NCI-H446 treated with DMSO at 0.1 percent for 48 hours (cell line): ENCODE measurements at places on chromosomes 12 and 14.

DNA sequence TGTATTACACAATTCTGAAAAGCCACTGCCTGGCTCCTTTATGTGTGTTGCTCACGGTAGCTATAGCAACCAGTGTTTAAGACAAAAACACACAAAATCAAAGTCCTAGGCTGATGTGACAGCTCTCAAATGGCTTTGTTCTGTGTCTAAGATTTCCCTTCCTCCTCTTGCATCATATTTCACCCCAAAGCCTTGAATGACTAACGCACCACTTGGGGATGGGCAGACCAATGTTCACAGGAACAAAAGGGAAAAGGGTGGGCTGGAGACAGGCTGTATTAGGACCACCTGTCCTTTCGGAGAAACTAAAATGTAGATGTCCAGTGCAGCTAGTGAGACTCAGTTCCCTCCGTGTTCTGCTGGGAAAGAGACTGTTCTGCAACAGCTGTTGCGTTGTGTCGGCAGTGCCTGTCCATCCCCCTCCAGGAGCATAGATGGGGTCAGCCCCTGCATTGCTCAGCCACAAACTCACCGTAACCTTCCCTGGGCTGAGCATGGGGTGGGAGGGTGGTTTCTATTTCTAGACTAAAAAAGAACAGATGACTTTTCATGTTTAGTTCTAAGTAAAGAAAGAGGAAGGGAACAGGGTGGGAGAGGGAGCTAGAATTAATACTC is 26.8 kb upstream of the DAAM1 start:
- no peak for DNase-seq

GRCh38 chr12:18158774-18159557 is 69.0 kb upstream of the RERGL start:
- DNase-seq = no peak

DNA sequence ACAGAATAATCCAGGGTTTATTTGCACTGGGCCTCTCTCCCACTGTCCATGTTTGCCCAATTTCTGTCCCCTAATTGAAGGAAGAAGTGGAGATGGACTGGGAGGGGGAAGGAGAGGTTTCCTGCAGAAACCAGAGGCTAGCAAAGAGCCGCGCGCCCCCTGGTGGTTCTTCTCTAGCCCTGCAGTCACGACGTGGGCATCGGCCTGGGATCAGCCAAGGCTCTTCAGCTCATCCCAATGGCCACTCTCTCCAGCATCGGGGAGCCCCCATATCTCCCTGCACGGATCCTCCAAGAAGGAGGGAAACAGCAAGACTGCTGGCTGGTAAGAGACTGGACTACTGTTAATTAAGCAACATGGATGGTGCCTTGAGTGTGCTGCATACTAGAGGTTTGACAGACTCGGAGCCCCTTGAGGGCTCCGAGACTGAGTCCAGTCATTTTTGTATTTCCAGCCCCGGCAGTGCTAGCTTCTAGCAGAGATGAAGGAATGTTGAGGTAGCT is 18.7 kb downstream of the ZBTB39 start:
- DNase-seq = peak; percentile 49

DNA sequence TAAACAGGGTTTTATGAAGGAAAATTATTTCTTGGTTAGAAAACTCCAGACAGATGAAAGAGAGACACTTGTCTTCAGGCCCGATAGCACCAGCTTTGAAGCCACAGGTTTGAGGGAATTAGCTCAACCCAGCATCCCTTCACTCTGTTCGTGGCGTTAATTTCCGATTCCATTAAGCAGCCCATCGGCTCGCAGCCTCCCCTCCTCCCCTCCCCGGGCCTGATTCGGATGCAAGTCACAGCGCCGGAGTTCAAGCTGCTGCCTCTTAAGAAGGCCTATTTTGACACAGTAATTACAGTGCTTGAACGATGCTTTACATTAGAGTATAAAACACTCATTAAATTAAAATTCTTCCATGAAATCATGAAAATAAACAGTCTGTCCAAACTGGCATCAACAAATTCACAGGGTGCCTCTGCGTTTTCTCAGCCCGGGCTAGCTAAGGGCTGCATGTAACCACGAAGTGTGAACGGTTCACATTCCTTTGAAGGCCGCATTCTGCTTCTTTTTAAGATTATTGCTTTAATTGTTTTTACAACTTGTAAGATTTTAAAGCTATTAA is 145.8 kb downstream of the DICER1 start:
- no peak for DNase-seq

DNA sequence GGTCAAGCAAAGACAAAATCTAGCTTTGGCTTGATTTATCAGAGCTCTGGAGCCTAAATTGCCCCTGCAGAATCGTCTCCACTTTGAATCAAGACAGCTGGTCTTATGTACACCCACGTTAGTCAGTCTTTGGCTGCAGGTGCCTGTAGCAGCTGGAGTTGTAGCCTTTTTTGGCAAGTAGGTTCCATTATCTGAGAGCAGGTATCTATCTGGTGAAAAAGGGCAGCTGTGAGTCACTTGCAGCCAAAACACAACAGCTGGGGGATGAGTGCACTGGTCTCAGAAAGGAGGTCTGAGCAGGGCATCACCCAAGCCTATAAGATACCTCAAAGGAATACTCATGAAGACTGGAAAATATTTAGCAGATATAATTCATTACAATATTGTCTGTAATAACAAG is 43.6 kb upstream of the KCNH5 start:
- DNase-seq = no peak

DNA sequence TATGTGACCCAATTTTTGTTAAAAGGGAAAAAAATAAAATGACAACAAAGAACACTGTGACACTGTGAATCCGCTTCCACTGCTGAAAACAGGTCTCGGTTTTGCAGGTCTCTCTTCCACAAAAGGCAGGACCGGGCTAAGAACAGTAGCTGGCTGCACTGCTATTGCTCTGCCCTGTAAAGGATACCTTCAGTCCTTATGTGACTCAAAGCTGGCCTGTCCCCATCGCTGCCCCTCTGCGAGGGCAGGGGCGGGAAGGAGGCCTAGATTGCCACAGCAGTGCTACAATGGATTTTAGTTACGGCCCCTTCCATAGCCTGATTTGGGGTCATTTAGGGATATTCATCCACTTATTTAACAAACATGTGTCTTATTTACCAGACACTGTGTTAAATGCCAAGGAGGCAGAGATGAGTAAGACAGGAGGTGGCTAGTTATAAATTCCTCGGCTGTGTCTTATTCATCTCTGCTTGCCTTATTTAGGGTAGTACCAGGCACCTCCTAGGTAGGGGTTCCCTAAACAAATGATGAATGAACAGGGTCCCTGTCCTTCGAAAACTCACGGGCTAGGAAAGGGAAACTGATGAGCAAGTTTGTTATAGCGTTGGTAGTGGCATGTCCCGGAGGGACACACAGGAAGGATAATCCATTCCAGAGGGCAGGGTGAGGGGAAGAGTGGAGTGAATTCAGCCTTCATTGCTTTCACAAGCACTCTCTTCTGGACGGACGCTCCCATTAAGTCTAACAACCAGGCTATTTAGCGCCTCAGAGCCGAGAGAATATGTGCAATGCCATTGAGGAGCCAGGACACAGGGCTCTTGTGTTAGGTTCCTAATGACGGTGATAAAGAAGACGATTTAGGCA is 73.3 kb downstream of the EID3 start:
- no peak for DNase-seq

- DNase-seq = peak; percentile 2
Observed at GRCh38 chr12:132275110-132275531, 54.3 kb downstream of the GALNT9 start.

DNA sequence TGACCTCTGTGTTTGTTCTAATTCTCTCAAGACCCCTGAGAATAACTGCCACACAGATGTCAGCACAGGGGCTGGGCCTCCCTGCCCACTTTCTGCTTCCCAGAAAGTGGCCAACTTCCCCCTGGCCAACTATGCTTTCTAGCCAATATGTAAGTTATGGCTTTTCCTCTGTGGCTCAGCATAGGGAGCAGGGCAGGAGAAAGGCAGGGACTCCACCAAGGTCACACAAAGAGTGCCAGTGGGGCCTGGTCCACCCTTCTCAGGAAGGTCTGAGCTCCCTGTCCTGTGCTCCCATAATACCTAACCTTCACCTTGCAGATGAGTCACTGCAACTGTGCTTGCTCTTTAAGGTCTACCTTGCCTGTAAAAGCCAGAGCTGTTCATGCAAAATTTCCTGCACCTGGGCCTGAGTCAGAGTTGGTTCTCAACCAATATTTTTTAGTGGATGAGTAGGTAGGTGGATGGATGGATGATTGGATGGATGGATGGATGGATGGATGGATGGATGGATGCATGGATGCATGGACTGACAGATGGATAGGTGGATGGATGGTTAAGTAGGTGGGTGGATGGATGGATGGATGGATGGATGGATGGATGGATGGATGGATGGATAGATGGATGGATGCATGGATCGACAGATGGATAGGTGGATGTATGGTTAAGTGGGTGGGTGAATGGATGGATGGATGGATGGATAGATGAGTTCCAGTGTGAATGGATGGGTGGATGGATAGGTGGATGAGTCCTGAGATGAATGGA is 64.2 kb downstream of the DIO3 start:
- DNase-seq = no peak

GRCh38 chr12:100164153-100164704 is 21.6 kb upstream of the BLTP3B start:
- DNase-seq = no peak

DNA sequence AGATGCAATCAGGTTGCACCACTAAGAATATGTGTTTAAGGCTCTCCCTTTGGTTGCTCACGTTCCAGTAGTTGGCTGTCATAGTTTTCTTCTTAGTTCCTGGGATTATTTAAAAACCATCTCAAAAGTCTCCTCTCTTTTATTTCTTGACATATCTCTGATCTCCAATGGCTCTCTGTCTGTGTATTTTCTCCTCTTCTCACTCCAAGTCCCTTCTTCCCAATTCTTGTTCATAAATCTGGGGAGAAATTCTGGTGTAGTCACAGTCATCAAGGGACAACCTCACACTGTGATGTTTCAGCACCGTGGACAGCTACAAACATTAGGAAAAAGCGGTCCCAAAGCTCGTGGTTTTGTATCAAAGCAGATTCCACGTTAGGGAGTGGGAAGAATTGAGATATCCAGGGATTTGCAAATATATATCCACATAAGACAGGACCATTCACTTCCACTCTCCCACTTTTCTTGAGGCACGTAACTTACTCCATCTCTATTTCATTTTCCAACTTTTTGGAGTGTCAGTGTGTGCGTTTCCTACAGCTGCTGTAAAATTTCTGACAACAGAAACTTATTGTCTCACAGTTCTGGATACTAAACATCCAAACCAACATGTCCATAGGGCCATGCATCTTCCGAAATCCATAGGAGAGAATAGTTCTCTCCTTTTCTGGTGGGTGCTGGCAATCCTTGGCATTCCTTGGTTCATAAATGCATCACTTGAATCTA is 80.6 kb upstream of the TMEM233 start:
- DNase-seq = no peak

- no peak for DNase-seq
Observed at GRCh38 chr12:50188241-50188781, 21.1 kb upstream of the CERS5 start.

GRCh38 chr12:65741656-65742017 is 82.6 kb upstream of the HMGA2 start:
- no peak for DNase-seq

GRCh38 chr12:71710276-71711125 is 24.6 kb downstream of the TMEM19 start:
- DNase-seq = no peak

DNA sequence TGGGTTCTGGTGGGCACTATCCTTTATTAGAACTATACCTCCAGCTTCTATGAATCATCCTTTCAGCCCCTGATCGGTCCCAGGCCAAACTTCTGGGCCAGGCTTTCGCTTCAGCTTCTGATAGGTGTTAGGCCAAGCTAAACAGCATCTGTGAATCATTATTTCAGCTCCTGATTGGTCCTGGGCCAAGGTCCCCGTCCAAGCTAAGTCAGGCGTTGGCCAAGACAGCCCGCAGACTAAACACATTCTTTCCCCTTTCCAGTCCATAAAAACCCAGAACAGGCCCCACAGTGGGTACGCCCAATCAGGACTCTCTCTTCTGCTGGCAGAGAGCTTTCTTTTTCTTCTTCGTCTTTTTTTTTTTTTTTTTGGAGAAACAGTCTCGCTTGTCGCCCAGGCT is 1808.9 kb upstream of the SEL1L start:
- no peak for DNase-seq

DNA sequence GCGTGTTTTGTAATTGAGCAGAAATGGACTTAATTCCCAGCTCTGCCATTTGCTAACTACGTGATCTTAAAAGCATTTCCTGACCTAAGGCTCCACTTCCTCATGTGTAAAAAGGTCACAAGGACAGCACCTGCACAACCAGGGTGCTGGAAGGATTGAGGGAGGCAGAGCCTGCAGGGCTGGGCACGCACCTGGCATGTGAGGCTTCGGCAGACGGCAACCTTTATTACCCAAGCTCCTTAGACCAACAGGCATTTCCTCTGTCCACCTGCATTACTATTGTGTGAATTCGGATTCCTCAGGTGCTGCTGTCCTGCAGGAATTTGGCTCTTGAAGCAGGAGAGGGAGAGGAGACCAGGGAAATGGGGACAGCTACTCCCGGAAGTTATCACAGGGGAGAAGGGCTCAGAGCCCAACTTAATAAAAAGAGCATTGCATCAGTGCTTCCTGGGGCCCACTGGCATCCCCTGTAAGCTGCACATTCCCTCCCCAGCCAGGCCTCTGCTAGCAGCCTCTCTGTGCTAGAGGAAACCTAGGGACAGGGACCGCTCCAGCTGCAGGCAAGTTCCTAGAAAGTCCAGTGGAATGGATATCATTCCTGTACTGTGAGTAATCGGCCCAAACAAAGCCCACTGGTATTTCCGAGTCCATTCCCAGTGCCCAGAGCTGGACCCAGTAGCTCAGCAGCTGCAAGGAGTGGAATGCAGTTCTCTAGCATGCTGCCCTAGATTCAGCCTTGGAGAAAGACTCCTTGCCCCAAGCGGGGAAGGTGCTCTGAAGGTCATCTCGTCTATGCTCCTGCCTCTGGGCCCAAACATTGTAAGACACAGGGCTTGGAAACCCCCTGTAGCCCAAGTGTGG is 157.1 kb upstream of the CCND2 start:
- no peak for DNase-seq

- DNase-seq = peak; percentile 70
Observed at GRCh38 chr12:123075646-123076171, 75.2 kb downstream of the PITPNM2 start.

- no peak for DNase-seq
Observed at GRCh38 chr14:69055999-69056788, 77.1 kb upstream of the ACTN1 start.

DNA sequence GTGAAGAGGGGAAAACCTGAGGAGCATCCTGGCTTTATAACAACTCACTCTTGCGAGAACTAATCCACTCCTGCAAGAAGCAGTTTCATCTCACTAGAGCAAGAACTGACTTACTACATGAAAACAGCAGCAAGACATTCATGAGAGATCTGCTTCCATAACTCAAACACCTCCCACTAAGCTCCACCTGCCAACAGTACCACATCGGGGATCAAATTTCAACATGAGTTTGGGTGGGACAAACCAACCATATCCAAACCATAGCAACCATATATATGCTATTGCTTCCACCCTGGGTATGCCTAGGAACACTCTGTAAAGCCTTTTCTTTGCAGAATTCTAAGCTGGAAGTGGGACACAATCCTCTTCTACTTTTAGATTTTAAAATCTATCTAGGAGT is 13.9 kb upstream of the AVPR1A start:
- DNase-seq = no peak
